ENCODE measurements at places on chromosomes 5 and 9.

DNA sequence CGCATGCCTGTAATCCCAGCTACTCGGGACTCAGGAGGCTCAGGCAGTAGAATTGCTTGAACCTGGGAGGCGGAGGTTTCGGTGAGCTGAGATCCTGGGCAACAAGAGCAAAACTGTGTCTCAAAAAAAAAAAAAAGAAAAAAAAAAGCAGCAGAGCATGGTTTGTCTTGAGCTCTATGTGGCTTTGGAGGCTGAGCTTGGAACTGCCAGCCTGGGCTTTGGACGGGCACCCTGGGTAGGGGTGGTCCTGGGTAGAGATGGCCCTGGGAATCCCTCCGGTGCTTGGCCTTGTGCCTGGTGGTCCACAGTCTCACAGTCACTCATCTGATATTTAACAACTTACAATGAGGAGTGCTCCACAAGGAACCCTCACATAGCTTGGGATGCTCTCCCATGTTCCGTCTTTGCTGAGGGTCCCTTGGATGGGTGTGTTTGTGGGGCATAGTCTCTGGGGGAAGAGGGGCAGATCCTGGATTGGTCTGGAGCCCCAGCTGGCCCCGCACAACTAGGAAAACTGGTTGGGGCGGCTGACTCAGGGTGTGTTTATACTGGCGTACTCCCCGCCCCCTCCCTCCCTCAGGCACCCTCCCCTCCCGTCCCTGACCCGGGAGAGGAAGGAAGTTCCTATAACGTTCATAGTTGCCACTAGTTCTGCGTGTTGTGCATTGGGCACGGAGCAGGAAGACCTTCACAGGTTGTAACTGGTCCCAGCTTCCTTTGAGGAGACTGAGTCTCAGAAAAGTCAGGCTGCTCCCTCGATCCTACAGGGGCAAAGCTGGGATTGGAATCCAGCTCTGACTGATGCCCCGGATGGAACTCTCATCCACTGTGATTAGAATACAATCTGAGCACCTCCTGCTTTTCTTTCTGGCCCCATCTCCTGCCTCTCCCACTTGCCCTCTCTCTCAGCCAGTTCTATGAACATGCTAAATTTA is 11.2 kb downstream of the IER5L start:
- DNase-seq: peak; percentile 3

- DNase-seq: no peak
Measured at GRCh38 chr9:132190966-132191365, 29.1 kb downstream of the NTNG2 start.

- DNase-seq: no peak
Measured at GRCh38 chr5:171776770-171777759, 8.6 kb upstream of the SMIM23 start.

- no peak for DNase-seq
Measured at GRCh38 chr5:117302949-117303348, 728.3 kb upstream of the SEMA6A start.

GRCh38 chr9:79383096-79383495 is 188.7 kb upstream of the TLE4 start:
- DNase-seq: no peak

- no peak for DNase-seq
Measured at GRCh38 chr9:124797343-124798103, 20.6 kb downstream of the OLFML2A start.

GRCh38 chr5:94545870-94546625 is 72.4 kb downstream of the KIAA0825 start:
- DNase-seq: no peak

- DNase-seq: no peak
Measured at GRCh38 chr9:114723931-114724330, 41.9 kb upstream of the TEX48 start.

GRCh38 chr5:169767938-169768337 is 130.9 kb downstream of the DOCK2 start:
- DNase-seq: no peak

DNA sequence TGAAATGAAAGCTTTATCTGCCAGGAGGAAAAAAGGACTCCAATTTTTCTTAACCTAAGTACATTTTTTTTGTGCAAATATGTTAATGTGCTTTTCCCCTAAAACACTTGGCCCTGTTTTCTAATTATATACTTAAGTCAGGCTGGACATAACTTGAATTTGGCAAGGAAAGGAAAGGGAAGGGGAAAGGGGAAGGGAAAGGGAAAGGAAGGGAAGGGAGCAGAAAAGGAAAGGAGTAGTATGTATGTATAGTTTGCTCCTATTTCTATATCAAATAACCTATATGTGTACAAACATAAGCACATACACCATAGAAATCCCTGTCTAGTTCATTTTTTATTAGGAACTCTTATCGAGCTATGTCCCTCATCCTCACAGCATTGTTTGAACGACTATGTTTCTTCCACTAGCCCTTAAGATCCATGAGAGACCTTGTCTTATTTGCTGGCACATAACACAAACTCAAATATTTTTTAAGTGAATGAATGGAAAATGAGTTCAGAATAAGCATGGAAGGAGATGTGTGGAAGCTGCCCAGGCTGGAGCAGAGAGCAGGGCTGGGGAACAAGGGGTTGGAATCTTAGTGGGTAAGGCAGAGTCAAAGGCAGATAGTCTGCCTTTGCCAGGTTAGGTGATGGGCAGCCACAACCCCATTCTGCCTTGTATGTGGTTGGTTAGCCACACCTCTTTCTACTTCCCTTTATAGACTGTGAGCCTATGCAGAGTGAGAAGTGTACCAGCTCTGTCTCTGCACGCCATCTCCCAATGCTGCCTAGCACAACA is 70.0 kb downstream of the KLHL3 start:
- no peak for DNase-seq

DNA sequence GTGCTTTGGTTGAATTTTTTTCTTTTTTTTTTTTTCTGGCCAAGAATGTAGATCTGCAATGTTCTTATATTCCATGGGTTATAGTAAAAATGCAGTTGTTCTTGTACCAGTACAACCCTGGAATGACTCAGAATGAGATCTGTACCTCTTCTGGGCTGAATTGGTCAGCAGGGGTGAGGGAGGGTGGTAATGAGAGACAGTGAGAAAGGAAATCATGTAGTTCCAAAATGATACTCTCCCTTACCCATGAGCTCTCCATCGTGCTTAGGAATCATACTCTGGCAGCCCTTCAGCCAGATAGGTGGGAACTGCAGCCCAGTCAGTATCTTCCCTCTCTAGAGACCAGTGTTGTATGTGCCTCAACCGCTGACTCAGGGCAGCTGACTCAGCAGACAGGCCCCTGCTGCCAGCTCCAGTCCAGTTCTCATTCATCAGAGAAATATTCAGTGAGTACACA is 2.1 kb upstream of the GLIS3 start:
- peak; percentile 47 for DNase-seq

DNA sequence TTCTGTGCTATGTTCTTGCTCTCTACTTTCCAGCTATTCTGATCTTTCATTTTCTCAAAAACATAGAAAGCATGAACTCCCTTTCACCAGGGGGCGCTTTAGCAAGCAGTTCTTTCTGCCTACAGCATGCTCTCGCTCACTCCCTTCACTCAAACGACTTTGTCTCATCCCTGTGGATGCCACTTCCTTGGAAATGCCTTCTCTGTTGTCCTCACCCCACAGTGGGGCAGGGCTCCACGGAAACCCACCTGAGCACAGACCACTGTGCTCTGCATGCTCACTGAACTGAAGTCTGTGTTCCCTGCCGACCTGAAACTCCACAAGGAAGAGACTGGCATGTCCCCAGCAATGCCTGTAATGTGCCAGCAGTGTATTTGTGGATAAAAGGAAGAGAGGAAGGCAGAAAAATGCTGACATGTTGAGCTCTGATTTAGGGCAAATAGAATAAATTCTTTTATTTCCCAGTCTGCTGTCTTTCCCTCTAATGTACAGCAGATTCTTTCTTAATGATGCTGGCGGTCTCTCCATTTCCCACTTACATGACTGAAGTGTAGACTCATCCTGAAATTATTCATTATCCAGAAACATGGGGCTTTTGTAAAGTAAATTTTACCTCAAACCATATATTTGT is 4.9 kb upstream of the ROR2 start:
- no peak for DNase-seq

Data from GOT3 (cell line).